ENCODE measurements at places on chromosomes 2 and 18. TPM values are rescaled to one million over a fixed set of nuclear protein-coding genes. Genes with fewer than 3 reads are reported as not detected.

The VRK2 gene
- total RNA-seq = 34.7 TPM

The ACMSD gene
- total RNA-seq = not detected

The MRPL33 gene
- total RNA-seq = 542 TPM

The SCN9A gene
- total RNA-seq = 2.5 TPM

The SLC30A3 gene
- 3.8 TPM for total RNA-seq

The DPYSL5 gene
- 4.0 TPM for total RNA-seq

The LOXL3 gene
- total RNA-seq = 0.23 TPM

The IGFBP5 gene
- total RNA-seq = 0.14 TPM

The DES gene
- not detected for total RNA-seq

The MOCOS gene
- 2.7 TPM for total RNA-seq

The NOL4 gene
- total RNA-seq = not detected

Data from A549 treated with RU486 at 1 μM for 4 hours (cell line).